ENCODE measurements at places on chromosomes 2 and 18. TPM values are rescaled to one million over a fixed set of nuclear protein-coding genes. Genes with fewer than 3 reads are reported as not detected.

GRCh38 chr2:203191961-203192360, 46.9 kb upstream of the CYP20A1 start:
- DNase-seq: no peak

GRCh38 chr2:68828887-68829708, 42.1 kb downstream of the BMP10 start:
- DNase-seq: peak; percentile 88

DNA sequence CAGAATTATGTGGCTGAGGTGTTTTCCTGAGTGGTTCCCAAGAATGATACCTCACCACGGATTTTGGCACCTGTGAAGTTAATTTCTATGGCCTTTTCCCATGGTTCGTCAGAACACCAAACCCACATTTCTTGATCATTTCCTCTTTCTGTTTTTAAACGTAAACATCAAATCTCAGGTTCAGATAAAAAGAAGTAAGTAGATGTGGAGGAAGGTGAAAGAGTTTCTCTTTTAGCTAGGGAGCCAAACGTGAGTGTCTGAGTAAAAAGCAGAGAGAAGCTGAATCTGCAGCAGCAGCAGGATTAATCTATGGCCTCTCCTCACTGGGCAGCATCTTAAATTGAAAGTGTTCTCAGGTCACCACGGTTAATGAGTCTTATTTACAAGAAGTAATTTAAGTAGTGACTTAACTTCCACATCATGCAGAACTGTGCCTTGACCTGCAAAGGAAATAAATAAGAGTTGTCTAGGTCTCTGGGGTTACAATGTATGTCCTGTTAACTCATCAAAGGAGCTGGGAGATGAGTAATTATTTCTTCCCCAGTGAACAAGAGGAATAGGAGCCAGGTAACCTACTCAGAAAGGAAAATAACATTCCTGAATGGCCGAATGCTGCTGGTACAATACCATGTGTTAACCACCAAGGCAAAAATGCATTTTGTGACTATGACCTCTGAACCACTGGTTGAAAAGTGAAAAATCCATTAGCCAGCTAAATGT, 139.6 kb upstream of the NETO1 start:
- no peak for DNase-seq

DNA sequence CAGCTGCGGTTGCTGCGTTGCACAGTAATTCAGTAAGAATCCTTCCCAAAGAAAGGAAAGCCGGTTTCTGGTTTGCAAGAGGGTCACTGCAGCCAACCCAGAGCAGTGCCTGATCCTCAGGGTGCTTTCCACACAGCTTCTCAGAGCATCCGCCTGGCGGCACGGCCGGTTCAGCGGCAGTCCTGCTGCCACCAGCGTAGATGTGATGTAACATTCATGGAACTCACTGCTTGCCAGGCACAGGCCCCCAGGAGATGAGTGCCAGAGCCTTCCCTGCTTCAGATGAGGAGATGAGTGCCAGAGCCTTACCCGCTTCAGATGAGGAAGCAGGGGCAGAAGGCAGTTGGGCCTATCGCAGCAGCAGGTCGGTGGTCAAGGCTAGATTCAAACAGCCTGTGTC, 230.2 kb downstream of the GBX2 start:
- DNase-seq: no peak

DNA sequence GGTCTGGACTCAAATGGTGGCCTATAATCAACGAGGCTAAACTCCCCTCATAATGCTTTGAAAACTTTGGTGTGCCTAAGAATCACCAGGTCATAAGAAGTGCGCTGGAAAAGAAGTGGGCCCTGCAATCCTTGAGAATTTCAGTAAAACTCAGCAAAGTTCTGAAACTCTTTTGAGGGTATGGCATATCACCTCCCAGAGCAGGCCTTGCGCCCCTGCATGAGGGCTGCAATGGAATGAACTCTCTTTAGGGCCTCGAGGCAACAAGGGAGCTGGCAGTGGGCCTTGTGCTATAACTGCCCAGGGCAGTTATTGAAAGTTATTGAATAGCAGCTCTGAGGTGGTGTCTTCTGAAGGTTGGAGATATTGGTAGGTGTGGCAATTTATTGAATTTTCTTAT, 34.5 kb upstream of the AFF3 start:
- no peak for DNase-seq

DNA sequence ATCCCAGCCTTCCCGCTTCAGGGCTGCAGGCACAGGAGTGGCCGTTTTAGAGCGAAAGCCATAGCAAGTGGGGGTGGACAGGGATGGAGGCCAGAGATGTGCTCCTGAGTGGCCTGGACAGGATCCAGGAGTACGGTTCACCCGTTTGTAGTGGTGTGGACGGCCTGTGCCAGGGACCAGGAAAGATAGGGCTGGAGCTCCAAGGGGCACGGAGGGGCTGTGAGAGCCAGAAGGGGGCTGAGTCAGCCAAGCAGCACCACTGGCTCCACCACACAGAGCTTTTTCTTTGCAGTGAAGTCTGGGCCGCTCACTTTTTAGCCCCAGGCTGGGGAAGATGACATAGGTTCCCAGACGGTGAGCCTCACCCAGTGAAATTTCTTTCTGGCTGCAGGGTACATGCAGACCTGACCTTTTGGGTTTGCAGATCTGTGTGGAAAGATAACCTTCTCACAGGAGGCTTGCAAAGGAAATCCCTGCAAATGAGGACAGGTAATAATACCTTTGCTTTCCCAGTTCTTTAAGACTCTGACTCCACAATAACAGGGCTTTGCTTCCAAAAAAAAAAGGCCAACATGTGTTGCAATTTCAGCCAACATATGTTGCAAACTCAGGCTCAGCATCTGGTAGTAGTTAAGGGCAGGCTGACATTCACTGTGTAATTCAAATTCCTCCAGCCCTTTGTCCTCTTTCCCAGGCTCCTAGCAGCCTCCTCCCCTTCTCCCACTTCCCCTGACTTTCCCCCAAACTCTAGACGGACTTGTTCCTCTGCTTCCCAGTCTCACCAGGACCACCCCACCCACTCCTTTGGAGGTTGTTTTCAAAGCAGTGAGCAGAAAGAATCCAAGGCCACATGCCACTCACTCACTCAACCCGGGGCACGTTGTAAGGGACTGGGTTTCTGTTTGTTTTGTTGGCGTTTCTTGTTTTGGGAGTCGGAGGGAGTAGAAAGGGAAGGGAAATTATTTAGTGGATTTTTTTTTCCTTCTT, 20.3 kb upstream of the LAPTM4A start:
- no peak for DNase-seq

- DNase-seq: no peak
These were observed 2.8 kb downstream of the NYAP2 start for GRCh38 chr2:225402210-225402776.

DNA sequence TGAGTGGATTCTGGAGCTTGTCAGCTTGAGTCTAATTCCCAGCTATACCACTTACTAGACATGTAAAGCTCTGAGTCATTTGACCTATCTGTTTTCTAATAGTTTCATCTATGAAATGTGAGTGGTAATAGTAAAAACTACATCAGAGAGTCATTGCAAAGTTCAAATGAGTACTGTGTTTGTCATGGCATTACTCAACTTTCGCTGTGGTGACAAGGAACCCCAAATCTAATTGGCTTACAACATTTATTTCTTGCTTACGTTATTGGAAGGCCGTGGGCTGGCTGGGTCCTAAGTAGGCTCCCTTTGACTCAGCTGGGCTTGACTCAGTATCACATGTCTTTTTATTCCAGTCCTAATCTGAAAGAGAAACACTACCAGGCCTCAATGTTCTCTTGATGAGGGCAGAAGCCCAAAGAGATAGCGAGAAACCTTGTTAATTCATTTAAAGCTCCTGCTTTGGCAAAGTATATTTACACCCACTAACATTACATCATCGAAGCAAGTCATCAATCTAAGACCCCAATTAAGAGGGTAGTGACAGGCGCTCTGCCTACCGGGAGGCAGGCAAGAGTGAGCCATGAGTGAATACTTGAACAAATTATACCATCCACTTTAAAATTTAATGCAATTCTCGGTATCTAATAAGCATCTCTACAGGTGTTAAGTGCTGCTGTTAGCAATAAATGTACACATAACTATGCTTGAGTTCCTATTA, 431.8 kb upstream of the SPHKAP start:
- no peak for DNase-seq

The PLGLB2 gene
- not detected for total RNA-seq

The GALNT14 gene
- total RNA-seq: 2.2 TPM

The COLEC11 gene
- 6.1 TPM for total RNA-seq
